ENCODE measurements at places on chromosomes 16 and 17. TPM values are rescaled to one million over a fixed set of nuclear protein-coding genes. Genes with fewer than 3 reads are reported as not detected.

The GLP2R gene
- total RNA-seq: not detected

The ARRB2 gene
- total RNA-seq: 231 TPM

The GPRC5B gene
- total RNA-seq: not detected

The KRTAP2-3 gene
- total RNA-seq: not detected
